ENCODE measurements at places on chromosomes 11 and 22. TPM values are rescaled to one million over a fixed set of nuclear protein-coding genes. Genes with fewer than 3 reads are reported as not detected.

- no peaks in the 10 kb centered on the region for H3K27me3 ChIP-seq
- no peak overlapping the region for H3K4me3 ChIP-seq
- DNase-seq: no peak
- H3K36me3 ChIP-seq: peaks cover 27% of the 10 kb centered on the region
- no peak overlapping the region for H3K27ac ChIP-seq
Measured at GRCh38 chr11:74615311-74615710, 22.9 kb downstream of the POLD3 start.

DNA sequence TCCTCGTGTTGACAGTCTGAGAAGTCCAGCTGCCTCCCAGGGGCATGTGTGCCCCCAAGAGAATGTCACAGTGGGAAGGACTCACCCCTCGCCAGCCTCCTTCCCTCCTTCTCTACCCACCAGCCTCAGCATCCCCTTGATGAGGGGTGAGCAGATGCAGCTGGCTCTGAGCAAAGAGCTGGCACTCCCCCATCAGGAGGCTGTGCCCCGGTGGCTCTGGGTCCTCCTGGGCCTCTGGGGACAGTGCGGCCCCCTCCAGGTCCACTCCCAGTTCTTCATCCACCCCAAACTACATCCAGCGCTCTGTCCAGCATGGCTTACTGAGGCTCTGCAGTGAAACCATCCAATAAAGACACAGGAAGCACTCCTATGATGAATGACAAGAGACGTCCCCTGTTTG lies 210.4 kb downstream of the BRD1 start:
- no peak for DNase-seq
- no peaks in the 10 kb centered on the region for H3K36me3 ChIP-seq
- H3K27me3 ChIP-seq: no peaks in the 10 kb centered on the region

DNA sequence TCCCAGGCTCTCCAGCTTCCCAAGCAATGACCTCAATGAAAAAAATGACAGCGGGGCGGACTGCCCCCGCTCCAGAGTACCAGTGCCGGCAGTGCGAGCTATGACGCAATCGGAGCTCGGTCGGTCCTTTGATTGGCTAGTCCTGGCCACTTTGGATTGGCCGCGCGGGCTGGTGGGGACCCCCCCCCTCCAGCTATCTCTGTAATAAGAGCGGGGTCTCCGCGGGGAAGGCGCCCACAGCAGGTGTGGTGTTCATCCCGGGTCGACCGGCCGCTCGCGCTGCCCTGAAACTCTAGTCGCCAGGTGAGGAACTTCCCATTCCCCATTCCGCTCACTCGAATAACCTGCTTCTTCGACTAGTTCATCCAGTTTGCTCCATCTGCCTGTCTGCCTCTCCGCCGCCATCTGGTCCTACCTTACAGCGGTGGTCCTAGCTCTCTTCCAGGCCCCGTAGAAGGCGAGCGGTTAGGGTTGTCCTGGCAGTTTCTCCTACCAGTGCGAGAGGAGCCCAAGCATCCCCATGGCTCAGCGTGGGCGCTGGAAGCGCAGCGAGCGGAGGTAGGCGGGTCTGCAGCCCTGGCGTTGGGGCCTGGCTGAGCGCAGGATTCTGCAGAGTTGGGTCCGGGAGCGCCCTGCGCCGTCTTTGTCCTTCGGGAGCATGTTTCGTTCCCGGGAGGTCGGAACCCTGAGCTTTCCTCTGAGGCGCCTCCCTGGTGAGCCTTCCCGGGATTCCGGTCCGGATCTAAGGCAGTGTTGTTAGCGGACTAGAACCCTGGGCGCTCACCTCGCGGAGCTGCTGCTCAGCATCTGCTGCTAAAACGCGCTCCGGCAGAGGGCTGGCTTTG lies at the start of gene CALCB:
Gene CALCB (plus strand): TSS at position 233 of the 845 bp plus-strand sequence. CDS start 1,126 bp downstream, outside the sequence.
- H3K4me3 ChIP-seq: peak within 1 kb of the TSS; percentile 4
- peaks cover 6% of the 10 kb centered on the region for H3K4me1 ChIP-seq
- no peak within 1 kb of the TSS for H3K27ac ChIP-seq

GRCh38 chr11:86519064-86519911 lies 144.6 kb downstream of the CCDC81 start:
- DNase-seq: no peak
- H3K36me3 ChIP-seq: no peaks in the 10 kb centered on the region
- H3K27me3 ChIP-seq: no peaks in the 10 kb centered on the region
- H3K4me3 ChIP-seq: no peak overlapping the region
- no peak overlapping the region for H3K27ac ChIP-seq
- peaks cover 38% of the 10 kb centered on the region for H3K4me1 ChIP-seq

DNA sequence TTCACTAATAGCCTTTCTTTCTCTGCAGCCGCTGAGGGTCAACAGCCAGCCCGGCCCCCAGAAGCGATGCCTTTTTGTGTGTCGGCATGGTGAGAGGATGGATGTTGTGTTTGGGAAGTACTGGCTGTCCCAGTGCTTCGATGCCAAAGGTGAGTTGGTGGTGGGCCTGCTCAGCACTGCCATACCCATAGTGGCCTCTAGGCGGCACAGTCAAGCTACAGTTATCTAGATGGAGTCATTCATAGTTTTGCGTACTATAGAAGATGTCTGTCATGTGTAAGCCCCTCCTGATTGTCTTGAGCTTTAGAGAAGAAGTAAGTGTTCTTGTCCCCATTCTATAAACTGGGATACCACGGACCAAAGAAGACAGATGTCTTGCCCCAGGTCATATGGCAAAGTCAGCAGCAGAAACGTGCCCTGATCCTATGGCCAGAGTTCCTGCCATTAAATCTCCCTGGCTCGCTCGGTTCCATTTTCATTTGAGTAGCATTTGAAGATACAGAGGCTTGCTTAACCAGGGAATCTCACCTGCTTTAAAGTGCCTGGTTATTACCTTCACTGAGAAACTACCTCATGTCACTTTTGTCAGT lies 42.1 kb upstream of the CRTAM start:
- H3K36me3 ChIP-seq: no peaks in the 10 kb centered on the region
- no peak overlapping the region for H3K4me3 ChIP-seq
- H3K27me3 ChIP-seq: no peaks in the 10 kb centered on the region
- no peak overlapping the region for H3K27ac ChIP-seq

- no peak for DNase-seq
- no peaks in the 10 kb centered on the region for H3K27me3 ChIP-seq
- no peak overlapping the region for H3K27ac ChIP-seq
- H3K36me3 ChIP-seq: peaks cover 5% of the 10 kb centered on the region
Measured at GRCh38 chr11:130846606-130847005, 69.7 kb downstream of the SNX19 start.

KRTAP5-8 gene
- total RNA-seq: not detected

VPS37C gene
- total RNA-seq: 20.5 TPM

FOLH1 gene
- total RNA-seq: not detected
